Suppressor macrophage (primary cell): ENCODE measurements at places on chromosomes 16 and 17.

GRCh38 chr17:731644-732066, 741 bp upstream of the TLCD3A start:
- no peak for DNase-seq

DNA sequence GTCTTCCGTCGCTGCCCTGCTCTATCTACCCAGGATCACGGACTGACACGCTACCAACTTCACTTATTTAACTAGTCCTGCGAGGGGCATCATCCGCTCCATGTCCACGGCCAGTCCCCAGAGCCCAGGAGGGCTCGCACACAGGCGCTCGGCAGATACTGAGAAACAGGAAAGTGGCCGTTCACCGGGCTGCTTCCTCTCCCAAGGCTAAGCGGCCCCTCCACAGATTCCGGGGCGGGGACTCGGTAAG, 388 bp downstream of the OXLD1 start:
- peak; percentile 44 for DNase-seq

DNA sequence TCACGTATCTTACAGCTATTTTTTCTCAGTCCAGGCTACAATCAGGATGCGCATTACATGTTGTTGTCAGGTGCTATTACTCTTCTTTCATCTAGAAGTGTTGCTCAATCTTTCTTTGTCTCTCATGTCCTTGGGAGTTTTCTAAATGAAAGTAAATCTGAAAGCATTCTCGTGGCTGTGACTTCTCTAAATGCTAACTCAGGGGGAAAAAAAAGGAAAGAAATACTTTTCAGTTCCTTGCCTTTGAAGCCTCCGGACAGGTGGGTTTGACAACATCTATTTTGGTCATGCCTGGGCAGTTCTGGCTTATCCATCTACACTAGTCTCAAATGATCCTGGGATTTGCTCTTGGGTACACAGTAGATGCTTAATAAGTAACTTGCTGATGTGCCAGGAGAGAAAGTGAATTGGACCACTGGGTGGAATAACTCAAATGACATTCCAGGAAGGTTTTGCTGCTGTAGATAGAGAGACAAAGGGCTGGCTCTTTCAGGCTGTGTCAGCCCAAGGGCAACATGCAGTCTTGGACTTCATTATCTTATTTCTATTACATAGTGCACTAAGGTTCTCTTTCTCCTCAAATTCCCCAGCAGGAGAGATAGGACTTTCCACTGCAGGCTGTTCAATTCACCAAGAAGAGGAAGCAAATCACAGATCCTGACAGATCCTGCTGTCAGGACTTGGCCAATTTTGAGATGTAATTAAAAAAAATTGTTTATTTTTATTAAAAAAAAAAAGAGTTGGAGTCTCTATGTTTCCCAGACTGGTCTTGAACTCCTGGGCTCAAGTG, 63.6 kb upstream of the NFAT5 start:
- peak; percentile 66 for DNase-seq

DNA sequence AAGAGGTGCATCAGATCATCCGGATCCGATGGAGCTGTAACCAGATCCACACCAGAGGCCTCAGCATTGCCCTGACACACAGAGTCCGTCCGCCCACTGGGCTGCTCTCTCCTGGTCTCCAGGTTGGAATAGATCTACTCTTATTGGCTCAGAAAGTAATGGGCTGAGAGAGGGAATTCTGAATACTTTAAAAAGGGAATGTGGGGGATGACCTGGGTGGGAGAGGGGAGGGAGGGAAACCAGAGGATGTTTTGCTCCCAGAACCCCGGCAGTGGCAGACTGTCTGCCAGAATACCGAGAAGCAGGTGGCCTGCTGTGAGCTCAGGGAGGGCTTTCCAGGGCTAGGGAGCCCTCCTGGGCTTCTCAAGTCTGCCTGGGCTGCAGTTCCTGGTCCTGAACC, 126.5 kb downstream of the ENGASE start:
- DNase-seq: no peak
